ENCODE measurements at places on chromosomes 11 and 22. TPM values are rescaled to one million over a fixed set of nuclear protein-coding genes. Genes with fewer than 3 reads are reported as not detected.

The OVOL1 gene
- 16.5 TPM for total RNA-seq

The APOA1 gene
- 0.46 TPM for total RNA-seq

DNA sequence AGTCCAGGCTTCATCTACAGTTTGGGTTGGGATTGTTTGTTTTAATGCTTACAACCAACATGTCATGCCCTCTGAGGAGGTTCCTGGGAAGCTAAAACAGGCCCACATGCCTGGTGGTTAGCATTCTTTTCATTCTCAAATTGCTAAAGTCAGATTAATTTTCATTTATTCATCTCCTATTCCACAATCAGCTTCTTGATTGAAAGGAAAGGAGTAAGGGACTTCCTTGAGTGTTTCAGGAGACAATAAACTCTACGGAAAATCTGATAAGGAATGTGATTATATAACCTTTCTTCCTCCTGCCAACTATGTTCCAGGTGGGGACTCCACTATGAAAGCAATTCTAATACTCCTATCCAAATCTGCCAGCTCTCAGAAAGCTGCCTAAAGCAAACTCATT lies 30.8 kb downstream of the MRTFA start:
- no peak for DNase-seq

DNA sequence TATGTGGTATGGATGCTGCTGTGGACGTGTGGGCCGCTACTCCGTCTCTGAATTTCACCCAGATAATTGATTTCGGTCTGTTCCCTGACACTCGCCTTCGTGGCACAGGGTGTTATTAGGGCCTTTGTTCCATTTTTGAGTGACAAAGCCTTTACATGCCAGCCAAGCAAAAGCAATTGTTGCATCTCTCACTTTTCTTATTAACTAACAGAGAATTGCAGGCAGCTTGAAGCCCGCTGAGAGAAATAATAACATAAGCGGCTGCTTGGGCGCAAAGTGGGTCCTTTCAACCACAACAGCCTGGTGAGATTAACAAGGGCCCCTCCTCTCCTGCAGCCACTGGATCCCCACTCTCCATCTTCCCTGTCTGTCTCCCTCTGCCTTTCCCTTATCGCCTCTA lies 449.4 kb downstream of the NTM start:
- no peak for DNase-seq

DNA sequence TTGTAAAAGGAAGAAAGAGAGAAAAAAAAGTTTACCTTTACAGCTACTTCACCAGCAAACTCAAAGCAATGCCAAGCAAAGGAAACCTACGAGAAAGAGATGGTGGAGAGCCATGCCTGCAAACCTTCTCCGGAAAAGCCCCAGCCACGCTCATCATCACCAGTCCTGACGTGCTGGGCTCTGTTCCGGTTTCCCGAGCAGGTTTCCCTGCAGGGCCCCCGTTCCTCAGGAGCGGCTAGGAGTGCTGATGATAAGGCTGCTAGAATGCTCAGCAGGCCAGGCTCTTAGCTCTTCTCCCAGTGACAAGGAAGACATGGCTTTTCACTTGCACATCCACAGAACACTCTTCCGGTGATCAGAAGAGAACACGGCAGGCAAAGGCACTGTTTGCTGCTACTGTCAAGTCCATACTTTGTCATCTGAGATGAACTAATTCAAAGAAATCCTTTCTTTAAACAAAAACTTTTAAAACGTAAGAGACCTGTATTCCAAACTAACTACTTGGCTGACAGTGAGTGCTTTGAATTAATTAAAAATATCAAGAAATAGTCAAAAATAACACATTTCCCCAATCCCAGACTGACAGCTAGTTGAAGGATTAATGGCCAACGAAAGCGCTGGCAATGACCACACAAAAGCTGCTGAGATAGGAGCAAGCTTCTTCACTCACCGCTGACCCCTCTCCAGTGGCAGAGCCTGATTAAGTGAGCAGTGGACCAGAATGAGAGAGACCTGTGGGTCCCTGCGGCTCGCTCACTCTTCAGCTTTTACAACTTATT lies 35.8 kb downstream of the DUSP8 start:
- DNase-seq: no peak

DNA sequence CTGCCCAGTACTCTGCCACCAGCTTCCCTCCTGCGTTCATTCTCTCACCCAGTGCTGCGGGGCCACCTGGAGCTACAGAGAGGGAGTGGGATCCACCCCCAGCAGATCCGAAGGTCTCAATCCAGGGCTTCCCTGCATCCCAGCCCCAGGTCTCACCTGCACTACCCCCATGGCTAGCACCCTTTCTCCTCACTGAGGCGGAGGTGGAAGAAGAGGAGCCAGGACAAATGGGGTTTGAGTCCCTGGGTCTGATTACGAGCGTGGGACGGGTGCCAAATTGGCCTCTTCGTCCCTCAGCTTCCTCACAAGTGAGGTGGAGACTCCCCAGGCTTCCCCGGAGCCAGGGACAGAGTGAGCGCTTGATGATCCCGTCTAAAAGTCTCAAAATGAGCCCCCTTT lies 64.2 kb downstream of the NFAM1 start:
- peak; percentile 26 for DNase-seq

- no peak for DNase-seq
Observed at GRCh38 chr11:109209572-109209971, 212.4 kb upstream of the C11orf87 start.

- no peak for DNase-seq
Observed at GRCh38 chr11:16799890-16800289, 61.4 kb downstream of the C11orf58 start.

DNA sequence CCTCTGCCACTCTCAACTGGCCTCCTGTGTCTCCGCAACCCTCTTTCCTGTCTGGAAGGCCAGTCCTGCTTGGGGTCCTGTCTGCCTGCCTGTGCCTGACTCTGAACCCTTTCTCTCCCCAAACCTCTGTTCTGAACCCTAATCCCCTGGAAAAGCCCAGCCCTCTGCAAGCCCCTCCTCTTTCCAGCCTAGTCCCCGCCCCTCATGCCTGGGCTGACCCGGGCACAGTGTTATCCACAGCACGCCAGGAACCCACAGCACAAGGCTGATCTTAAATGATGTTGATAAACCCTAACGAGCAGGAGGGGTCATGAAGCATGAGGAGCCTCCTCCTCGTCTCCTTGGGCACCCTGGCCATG lies at the start of gene IFITM10:
TSS of gene IFITM10 (minus strand) at position 115 of the 359 bp plus-strand sequence. CDS start 153 bp downstream, outside the sequence.
- peak; percentile 62 for DNase-seq
